ENCODE measurements at places on chromosomes 12 and 14. TPM values are rescaled to one million over a fixed set of nuclear protein-coding genes. Genes with fewer than 3 reads are reported as not detected.
A peak's percentile ranks its signal among the peaks of the same experiment; 100 is the strongest.

The MYH6 gene
- total RNA-seq = 0.03 TPM

GRCh38 chr14:103384450-103385151 lies 614 bp upstream of the MARK3 start:
- DNase-seq = no peak

DNA sequence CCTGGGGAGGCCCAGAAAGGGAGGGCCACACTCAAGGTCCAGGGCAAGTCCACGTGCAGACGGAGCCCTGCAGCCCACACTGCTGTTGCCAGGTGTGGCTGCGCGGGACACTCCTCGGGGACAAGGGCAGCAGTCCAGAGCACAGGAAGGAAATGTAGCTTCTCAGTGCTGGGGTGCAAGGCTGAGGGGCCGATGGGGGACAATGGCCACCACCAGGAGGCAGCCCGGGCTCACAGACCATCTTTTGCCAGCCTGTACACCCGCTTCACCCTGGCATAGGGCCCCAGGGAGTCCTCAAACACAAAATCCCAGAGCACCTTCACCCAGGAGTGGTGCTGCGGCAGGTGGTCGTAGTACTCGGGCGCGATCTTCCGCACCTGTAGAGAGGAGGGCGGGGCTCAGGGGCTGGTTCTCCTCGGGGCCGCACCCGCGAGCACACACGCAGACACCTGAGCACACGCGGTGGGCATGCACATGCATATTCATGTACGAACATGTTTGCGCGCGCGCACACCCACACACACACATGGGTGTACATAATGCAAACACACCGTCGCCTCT lies 12.8 kb downstream of the DEGS2 start:
- DNase-seq = peak; percentile 59

DNA sequence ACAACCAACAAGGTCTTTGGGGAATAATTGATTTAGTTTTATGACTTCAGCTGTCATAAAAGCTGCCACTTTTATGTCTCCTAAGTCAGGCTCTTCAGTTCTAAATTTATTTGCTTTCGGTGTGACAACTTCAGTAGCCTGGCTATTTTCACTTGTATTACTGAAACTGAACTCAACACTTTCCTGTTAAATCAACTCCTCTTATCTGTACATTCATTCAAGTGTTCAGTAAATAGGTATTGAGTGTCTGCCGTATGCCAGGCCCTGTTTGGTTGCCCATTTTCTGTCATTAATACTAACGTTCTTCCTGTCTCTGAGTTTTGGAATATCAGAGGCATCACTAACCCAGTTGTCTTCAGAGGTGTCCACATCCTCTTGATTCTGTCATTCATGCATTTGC lies 7.5 kb downstream of the UTP20 start:
- DNase-seq = no peak

DNA sequence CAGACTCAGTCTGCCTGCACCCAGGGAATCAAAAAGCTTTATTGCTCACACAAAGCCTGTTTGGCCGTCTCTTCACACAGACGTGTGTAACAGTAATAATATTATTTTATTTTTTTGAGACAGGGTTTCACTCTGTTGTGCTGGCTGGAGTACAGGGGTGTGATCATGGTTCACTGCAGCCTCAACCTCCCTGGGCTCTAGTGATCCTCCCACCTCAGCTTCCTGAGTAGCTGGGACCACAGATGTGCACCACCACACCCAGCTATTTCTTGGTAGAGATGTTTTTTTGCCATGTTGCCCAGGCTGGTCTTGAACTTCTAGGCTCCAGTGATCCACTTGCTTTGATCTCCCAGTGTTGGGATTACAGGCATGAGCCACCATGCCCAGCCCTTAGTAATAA lies 88.4 kb upstream of the DCD start:
- no peak for DNase-seq

- DNase-seq = no peak
These were observed 7.1 kb upstream of the PGF start for GRCh38 chr14:74962493-74962892.

GRCh38 chr12:6052940-6053329 lies 71.5 kb downstream of the VWF start:
- no peak for DNase-seq

DNA sequence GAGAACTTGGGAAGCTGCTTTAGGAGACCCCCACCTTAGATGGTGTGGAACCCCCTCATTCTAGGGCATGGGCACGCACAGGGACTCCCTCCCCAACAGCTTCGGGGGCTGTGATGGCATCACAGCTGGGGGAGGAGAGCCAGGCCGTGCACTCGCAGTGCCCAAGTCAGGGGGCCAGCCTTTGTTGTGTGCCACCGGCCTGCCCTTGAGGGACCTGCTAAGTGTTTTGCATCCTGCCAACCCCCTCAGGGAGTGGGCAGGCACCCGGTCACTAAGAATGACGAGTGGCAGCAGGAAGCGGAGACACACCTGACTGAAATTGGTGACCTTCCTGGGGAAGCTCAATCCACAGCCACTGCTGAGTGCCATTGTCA lies 334.9 kb upstream of the SFSWAP start:
- DNase-seq = peak; percentile 28

The C12orf54 gene
- not detected for total RNA-seq

DNA sequence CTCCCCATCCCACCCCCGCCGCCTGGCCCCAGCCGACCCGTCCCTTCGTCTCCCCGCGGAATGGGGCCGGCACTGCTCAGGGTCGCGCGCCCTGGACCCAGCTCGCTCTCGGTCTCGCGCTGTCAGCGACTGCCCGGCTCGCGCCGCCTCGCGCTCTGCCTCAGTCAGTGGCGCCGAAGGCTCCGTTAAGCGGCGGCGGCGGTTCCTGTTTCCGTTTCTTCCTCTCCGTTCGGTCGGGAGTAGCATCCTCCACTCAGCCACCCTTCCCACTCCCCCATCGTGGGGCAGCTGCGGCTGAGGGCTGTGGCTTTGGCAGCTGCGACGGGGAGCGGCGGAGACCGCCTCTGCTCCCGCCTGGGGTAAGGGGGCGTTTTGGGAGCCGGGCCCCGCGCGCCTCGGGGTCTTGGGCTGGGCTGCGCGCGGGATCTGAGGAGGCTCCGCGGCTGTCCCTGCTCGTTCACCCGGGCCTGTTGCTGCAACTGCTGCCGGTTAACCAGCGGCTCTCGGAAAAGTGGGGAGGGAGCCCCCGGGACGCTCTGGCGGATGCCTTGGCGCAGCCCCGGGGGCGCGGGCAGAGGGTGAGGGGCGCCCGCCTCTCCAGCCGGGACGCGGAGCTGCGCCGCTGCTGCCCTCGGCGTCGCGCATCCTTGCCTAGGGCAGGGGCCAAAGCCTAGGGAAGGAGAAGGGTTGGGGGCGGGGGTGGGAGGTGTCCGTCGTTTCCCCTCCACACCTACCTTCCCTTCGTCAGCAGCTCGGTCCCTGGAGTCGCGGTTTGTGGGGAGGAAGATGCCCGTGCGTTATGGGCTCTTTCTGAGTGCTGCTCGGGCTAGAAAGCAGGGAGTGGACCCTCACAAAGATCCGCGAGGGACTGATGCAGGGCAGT lies 567 bp downstream of the FUT8 start:
- DNase-seq = peak; percentile 69

The ARMH4 gene
- 2.4 TPM for total RNA-seq

DNA sequence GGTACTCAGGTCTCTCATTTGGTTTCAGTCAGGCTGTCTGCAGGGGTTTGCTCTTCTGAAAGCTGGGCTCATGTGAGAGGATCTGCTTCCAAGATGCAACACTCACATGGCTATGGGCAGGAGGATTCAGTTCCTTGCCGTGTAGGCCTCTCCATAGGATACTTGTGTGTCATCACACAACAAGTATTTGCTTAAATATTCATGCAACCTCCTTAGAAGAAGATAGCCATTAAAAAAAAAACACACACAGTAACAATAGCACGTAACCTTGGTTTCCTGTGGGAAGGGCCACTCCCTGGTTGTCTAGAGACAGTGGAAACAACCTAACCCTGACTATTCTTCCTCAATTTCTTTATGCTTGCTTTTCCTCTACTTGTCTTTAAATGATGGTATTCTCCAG lies 31.8 kb upstream of the CLEC4E start:
- DNase-seq = no peak

- no peak for DNase-seq
These were observed 120.8 kb downstream of the CHST11 start for GRCh38 chr12:104577581-104577981.

DNA sequence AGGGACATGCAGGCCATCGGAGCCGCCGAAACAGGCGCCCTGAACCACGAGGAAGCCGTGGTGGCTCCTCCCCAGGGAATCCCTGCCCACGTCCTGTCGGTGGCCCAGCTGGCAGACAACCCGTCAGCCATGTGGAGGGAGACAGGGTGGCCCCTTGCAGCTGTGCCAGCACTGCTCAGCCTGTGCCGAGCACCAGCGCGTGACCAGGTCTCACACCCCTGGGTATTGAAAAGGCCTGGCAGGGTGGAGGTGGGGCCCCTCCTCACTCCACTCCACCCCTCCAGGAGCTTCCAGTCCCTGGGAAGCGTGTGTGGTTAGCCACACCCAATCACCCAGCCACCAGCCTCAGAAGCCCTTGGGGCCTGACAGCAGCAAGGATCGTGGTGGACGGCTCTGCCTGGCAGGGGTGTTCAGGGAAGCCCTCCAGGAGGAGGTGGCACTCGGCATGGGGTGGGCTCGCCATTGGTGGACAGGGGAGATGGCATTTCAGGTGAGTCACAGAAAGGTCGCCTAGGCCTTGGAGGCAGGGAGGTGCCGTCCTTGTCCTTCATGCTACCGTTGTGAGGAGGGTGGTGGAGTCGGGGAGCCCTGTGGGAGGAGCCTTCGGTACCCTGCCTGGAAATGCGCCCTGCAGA lies 12.3 kb upstream of the DLK1 start:
- no peak for DNase-seq

The RIPK3 gene
- not detected for total RNA-seq

The RND1 gene
- total RNA-seq = 3.0 TPM

The PLXNC1 gene
- total RNA-seq = 1.2 TPM

The GMPR2 gene
- 81.6 TPM for total RNA-seq

GRCh38 chr12:50129290-50129689 lies 17.3 kb downstream of the COX14 start:
- no peak for DNase-seq

DNA sequence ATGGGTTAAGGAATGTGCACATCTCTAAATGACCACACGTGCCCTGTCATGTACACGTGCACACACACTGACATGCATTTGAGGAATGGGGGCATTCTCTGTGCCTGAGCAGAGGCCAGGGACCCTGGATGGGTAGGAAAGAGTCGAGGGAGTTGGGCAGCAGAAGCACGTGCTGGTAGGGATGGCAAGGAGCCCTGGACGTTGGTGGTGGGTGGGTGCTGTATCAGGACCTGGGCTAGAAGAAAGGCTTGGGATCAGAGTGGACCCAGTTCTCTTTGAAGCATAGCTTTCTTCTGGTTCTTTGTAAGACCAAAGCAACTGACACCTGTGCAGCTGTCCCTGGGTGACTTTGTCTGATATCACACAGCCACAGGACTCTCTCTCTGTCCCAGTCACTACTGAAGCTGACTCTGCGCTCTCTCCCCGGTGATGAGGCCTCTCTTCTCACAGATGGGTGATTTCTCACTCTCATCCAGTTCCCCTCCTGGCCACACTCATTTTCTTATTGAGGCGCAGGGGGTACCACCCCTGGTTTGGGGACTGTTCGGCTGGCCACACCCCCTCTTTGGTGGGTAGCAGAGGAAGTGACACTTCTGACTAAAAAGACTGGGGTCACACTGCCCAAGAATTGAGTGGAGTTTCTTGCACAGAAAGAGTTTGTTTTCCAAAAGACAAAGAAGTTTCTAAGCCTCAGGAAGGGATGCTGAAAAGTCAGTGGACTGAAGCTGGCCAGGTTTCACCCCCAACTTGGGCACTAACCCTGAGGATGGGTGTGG lies 171.7 kb upstream of the RTL1 start:
- DNase-seq = no peak

DNA sequence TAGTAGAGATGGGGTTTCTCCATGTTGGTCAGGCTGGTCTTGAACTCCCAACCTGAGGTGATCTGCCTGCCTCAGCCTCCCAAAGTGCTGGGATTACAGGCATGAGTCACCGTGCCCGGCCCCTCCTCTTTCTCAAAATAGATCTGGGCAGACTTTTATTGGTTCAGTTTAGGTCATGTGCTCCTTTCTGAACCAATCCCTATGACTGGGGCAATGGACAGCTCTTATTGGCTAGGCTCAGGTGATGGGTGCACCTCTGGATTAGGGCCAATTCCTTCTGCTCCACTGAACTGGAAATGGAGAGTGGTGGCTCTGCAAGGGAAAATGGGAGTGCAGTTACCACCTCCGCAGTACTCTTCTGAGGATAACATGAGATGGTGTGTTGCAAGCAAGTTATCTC lies 6.2 kb upstream of the ATP6V0A2 start:
- no peak for DNase-seq

DNA sequence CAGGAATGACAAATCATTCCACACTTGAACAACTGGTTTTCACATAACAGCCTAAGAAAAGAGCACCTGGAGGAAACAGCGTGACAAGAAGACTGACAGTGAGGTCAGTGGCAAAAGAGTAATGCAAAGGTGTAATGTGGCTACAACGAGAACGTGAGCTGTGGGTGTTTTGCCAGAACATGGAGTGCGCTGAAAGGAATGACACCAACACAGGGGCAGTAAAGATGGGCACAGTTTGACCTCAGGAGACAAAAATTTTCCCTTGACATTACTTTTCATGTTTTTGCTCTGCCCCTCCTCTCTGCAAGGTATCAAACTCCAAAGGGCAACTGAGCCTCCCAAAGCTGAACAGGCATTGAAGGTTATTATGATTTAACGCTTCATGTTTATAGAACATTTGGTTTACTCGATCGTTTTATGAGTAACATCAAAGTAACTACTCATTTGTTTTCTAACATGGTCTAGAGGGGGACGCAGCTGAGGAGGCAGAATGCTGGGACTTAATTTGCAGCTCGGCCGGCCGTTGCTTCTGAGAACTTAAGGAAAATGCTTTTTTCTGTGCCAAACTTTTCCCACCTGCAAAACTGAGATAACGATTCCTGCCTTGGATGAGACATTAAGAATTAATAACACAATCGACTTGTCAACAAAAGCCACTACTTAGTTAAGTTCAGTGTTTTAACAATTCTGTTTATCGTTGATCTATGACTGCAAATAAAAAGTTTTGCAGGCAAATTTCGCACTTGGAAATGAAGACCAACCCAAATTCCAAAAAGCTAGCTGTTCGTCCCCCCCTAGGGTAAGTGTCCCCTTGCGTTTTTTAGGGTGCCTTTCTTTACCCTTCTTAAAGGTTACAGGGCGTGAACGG lies 954 bp downstream of the HAUS4 start:
- DNase-seq = no peak

The SCN8A gene
- 3.9 TPM for total RNA-seq

The FOXN4 gene
- total RNA-seq = 0.33 TPM

The TPH2 gene
- 0.11 TPM for total RNA-seq

- no peak for DNase-seq
These were observed 26.2 kb downstream of the VSX2 start for GRCh38 chr14:74265301-74265965.

DNA sequence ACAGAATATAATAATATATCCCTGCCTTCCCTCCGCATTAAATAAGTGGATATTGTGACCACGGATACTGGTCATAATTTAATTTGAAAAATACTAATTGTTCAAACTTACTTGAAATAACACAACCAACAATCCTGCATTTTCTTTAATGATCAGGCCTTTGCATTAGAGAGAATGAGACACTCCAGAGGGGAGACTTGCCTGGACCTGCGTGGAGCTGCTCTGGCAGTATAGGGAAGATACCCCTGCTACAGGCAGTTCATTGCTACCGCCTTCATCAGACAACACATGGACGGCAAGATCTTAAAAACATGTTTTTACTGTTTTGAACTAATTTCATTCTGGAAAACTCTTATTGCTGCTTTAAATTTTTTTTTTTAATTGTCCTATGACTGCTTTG lies 211.0 kb upstream of the FAR2 start:
- DNase-seq = no peak

The FAM181A gene
- not detected for total RNA-seq

GRCh38 chr14:62308891-62309290 lies 546.7 kb downstream of the SNAPC1 start:
- DNase-seq = no peak

- no peak for DNase-seq
These were observed 126.0 kb downstream of the SLC6A15 start for GRCh38 chr12:84786622-84787021.

Data from H7 (cell line).